Thoracic aorta (tissue), 2 donors: ENCODE measurements at places on chromosomes 12 and 14. TPM values are rescaled to one million over a fixed set of nuclear protein-coding genes. Genes with fewer than 3 reads are reported as not detected.

Gene OR4K14
- not detected for total RNA-seq

DNA sequence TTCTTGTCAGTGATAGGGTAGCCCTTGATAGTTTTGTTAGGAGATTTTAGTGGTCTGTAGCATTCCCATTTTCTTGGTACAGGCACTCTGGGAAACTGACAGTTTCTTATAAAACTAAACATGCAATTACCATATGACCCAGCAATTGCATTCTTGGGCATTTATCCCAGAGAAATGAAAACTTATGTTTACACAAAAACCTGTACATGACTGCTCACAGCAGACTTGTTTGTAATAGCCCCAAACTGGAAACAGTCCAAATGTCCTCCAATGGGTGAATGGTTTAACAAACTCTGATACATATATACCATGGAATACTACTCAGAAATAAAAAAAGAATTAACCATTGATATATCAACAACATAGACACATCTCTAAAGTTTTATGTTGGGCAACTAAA, 75.5 kb downstream of the BORCS5 start:
- no peaks in the 10 kb centered on the region for H3K36me3 ChIP-seq
- no peak overlapping the region for H3K4me3 ChIP-seq
- H3K4me1 ChIP-seq, result peaks cover 41% of the 10 kb centered on the region
- DNase-seq, result no peak
- H3K27ac ChIP-seq, result no peak overlapping the region
- H3K27me3 ChIP-seq, result no peaks in the 10 kb centered on the region

Gene RAPGEF3
- total RNA-seq, result 40.9 TPM

GRCh38 chr14:77589099-77589498, 27.3 kb downstream of the SPTLC2 start:
- no peak for DNase-seq
- no peaks in the 10 kb centered on the region for H3K27me3 ChIP-seq
- no peak overlapping the region for H3K4me3 ChIP-seq
- no peaks in the 10 kb centered on the region for H3K36me3 ChIP-seq
- H3K27ac ChIP-seq, result no peak overlapping the region

Gene TEX22
- not detected for total RNA-seq

DNA sequence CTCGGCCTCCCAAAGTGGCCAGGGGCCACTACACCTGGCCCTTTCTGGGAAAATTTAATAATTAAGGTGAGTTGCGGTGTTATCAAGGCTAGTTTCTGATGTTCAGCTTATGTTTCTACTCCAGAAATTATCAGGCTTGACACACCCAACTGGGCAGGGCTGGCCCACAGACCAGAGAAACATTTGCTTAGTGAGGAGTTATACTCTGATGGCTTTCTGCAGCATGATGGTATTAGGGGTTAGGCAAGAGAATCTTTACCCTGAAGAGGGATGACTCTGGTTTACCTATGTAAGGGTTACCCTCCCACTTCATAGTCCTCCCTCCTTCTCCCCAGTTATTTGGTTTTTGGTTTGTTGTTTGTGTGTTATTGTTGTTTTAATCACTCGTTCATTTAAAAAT, 24.5 kb upstream of the HECTD1 start:
- no peaks in the 10 kb centered on the region for H3K36me3 ChIP-seq
- H3K4me1 ChIP-seq, result no peaks in the 10 kb centered on the region
- no peak for DNase-seq
- no peak overlapping the region for H3K27ac ChIP-seq

Gene CBLN3
- total RNA-seq, result 4.2 TPM

DNA sequence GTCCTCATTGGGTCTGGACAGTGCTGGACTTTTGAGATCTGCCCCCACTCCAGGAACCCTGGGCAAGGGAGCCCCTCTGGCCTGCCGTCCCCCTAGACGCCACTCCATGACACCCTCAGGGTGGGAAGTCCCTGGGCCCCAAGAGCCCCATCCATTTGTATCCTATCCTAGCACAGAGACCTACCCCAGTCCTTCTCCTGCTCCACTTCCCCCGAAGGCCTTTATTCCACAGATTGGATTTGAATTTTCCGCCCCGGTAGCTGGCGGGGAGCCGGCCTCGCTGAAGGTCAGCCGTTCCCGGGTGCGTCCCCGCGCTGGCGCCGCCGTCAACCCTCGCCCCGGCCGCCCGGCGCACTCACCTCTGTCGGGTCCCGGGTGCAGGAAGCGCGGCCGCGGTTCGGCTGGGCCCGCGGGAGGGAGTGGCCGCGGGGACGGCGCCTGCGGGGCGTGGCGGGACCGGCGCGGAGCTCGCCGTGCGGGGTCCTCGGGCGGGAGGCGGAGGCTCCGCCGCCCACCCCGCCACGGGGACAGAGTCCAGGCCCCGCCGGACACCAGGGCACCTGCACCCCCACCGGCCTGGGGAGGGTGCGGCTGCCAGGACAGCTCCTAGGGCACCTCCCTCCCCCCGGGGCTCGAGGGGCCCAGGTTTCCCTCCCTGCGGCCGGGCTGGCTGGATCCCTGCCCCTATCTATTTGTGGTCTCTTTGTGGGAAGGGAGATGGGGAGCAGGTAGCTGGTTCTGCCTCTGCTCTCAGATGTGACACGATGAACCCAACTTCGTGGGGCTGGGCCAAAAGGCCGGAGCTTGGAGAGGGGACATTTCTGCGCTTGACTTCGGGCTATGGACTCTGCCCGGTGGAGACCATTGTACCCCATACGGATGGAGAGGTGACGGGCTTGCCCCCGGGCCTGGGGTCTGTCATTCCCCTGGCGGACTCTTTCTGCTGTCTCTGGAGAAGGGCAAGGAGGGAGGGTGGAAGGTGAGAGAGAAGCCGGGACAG, 19.9 kb upstream of the GPR68 start:
- H3K36me3 ChIP-seq, result no peaks in the 10 kb centered on the region
- no peak for DNase-seq
- no peaks in the 10 kb centered on the region for H3K4me1 ChIP-seq
- no peaks in the 10 kb centered on the region for H3K27me3 ChIP-seq
- peak overlapping the region; percentile 66 for H3K4me3 ChIP-seq
- H3K27ac ChIP-seq, result no peak overlapping the region

- H3K27ac ChIP-seq, result no peak overlapping the region
- DNase-seq, result no peak
- H3K4me3 ChIP-seq, result no peak overlapping the region
- H3K27me3 ChIP-seq, result no peaks in the 10 kb centered on the region
- no peaks in the 10 kb centered on the region for H3K4me1 ChIP-seq
Observed at GRCh38 chr12:117599849-117600248, 238.4 kb upstream of the NOS1 start.

DNA sequence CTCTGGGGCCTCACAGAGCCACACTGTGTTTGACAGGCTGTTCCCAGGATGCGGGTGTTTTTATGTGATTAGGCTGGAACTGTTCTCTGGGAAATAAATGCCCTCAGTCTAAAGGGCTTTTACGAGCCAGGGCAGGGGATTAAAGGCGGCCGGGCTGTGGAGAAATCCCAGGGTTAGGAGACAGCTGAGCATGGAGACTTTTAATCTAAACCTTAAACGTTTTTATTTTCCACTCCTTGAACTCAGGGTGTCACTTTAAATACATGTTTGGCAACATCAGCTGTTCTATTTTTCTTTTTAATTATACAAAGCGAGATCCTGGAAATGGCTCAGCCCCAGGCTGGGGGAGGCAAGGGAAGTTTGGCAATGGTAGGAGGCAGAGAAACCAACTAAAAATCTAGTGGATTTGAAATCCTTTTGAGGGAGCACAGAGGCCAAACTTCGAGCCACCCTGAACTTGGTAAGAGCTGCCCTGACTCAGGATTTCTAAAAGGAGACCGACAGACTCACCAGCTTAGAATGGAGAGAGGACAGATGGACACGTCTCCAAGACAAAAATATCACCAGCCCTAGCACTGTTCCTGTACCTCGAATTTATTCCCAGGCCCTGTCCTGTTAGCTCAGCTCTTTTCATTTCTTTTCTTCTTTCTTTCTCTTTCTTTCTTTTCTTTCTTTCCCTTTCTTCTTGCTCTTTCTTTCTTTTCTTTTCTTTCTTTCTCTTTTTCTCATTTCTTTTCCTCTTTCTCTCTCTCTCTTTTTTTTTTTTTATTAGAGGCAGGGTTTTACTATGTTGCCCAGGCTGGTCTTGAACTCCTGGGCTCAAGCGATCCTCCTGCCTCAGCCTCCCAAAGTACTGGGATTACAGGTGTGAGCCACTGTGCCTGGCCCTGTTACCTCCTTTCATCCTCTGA, 15.8 kb upstream of the ORAI1 start:
- peak overlapping the region; percentile 88 for H3K27ac ChIP-seq
- DNase-seq, result no peak
- no peaks in the 10 kb centered on the region for H3K27me3 ChIP-seq
- no peaks in the 10 kb centered on the region for H3K36me3 ChIP-seq

Gene SLC15A4
- 165 TPM for total RNA-seq

GRCh38 chr12:66599816-66600215, 79.1 kb downstream of the GRIP1 start:
- H3K27ac ChIP-seq, result no peak overlapping the region
- no peak overlapping the region for H3K4me3 ChIP-seq
- no peak for DNase-seq

DNA sequence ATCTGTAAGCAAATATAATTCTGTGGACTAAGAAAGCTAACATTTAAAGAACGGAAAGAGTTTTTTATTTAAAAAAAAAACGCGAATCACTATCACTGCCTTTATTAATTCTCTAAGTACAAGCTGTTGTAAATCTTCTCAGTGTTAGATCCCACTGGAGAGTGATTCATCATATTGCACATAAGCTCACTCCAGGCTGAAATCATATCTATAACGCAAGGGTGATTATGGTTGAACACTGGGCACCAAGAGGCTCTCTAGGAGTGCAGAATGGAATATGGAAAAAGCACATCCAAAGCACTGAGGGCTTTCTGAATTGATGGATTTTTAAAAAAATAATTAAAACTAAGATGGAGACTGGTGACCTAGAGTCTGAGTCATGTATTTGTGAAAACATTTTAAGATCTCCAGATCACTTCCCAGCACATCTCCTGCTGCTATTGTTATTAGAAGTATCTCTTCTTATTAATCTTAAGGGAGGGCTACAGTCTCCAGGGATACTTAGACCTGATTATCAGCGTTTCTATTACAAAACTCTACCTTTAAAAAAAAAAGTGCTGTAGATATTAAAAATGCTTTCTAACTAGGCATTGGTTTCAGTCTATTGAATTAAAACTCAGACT, 1106.8 kb downstream of the AACS start:
- no peaks in the 10 kb centered on the region for H3K27me3 ChIP-seq
- H3K27ac ChIP-seq, result no peak overlapping the region

DNA sequence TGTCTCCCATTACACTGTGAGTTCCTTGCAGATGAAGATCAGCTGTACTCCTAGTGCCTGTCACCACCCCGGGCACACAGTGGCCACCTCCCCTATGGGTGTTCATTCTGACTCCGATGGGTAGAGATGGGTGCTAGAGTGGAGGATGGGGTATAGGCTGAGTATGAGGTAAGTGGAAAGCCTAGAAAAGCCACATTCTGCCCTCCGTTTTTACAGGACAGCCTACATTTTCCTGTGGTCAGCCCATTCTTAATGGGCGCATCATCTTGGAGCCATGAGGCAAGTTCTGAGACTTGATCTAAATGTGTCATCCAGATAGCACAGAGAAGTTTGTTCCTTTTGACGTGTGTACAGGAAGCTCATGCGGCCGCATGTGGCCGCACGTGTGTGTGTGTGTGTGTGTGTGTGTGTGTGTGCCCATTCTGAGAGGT, 166.7 kb upstream of the HIF1A start:
- no peak overlapping the region for H3K4me3 ChIP-seq
- no peaks in the 10 kb centered on the region for H3K36me3 ChIP-seq
- H3K27ac ChIP-seq, result no peak overlapping the region
- no peak for DNase-seq
- peaks cover 41% of the 10 kb centered on the region for H3K4me1 ChIP-seq

Gene SLC25A47
- total RNA-seq, result not detected

GRCh38 chr12:129681151-129681550, 222.7 kb downstream of the TMEM132D start:
- no peak overlapping the region for H3K4me3 ChIP-seq
- no peaks in the 10 kb centered on the region for H3K36me3 ChIP-seq
- no peaks in the 10 kb centered on the region for H3K27me3 ChIP-seq
- no peaks in the 10 kb centered on the region for H3K4me1 ChIP-seq
- DNase-seq, result no peak

DNA sequence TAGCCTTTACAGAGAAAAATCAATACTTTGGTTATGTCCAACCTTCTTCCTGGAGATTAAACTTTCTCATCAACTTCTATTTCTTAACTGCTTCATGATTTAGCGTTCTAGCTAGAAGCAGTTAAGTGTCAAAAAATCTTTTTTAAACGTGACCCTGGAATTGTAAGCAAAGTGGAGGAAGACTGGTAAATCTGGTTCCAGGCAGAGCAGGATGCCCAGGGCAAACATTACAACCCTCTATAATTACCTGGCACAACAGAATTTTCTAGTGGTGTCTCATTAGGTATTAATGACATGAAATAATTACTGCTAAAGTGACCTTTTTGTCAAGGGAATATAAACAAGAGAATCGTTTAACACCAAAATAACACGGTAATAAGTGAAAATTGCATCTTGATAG, 320.8 kb downstream of the MED13L start:
- no peak for DNase-seq
- no peaks in the 10 kb centered on the region for H3K27me3 ChIP-seq
- no peak overlapping the region for H3K27ac ChIP-seq
- H3K36me3 ChIP-seq, result peaks cover 17% of the 10 kb centered on the region
- peaks cover 11% of the 10 kb centered on the region for H3K4me1 ChIP-seq

GRCh38 chr12:6493497-6494257, at the start of gene NCAPD2:
NCAPD2 (plus strand) TSS chr12:6494102; CDS start chr12:6495099, 997 bp downstream.
- H3K27ac ChIP-seq, result peak within 1 kb of the TSS; percentile 94
- peak within 1 kb of the TSS; percentile 82 for H3K4me3 ChIP-seq
- DNase-seq, result peak; percentile 87
- no peaks in the 10 kb centered on the region for H3K36me3 ChIP-seq
- H3K4me1 ChIP-seq, result peaks cover 13% of the 10 kb centered on the region
- no peaks in the 10 kb centered on the region for H3K27me3 ChIP-seq

Gene PLA2G1B
- total RNA-seq, result not detected

Gene PXN
- total RNA-seq, result 93.0 TPM

- H3K27me3 ChIP-seq, result no peaks in the 10 kb centered on the region
- no peaks in the 10 kb centered on the region for H3K4me1 ChIP-seq
- H3K27ac ChIP-seq, result no peak overlapping the region
- H3K4me3 ChIP-seq, result no peak overlapping the region
- H3K36me3 ChIP-seq, result no peaks in the 10 kb centered on the region
Observed at GRCh38 chr12:26406813-26407212, 211.4 kb downstream of the SSPN start.

Gene PTPN6
- 24.0 TPM for total RNA-seq
